ENCODE measurements at places on chromosomes 12 and 14.

DNA sequence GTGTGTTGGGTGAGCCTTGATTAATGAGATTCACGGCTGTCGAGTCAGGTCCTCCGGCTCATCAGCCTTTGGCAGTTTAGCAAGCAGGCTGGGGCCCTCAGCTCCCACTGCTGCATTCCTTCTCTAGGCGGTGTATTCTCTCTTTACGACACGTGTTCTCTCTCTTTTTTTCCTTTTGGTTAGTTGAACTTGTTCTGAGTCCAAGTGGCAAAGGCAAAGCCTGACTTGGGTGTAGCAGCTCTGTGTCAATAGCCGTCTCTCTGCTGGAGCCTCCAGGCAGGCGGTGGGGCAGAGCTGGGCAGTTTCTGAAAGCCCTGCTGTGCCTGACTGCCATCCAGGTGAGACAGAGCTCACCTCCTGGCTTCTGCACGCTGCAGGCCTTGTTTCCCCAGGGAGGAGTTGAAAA is 46.6 kb downstream of the SUSD6 start:
- DNase-seq, result no peak

DNA sequence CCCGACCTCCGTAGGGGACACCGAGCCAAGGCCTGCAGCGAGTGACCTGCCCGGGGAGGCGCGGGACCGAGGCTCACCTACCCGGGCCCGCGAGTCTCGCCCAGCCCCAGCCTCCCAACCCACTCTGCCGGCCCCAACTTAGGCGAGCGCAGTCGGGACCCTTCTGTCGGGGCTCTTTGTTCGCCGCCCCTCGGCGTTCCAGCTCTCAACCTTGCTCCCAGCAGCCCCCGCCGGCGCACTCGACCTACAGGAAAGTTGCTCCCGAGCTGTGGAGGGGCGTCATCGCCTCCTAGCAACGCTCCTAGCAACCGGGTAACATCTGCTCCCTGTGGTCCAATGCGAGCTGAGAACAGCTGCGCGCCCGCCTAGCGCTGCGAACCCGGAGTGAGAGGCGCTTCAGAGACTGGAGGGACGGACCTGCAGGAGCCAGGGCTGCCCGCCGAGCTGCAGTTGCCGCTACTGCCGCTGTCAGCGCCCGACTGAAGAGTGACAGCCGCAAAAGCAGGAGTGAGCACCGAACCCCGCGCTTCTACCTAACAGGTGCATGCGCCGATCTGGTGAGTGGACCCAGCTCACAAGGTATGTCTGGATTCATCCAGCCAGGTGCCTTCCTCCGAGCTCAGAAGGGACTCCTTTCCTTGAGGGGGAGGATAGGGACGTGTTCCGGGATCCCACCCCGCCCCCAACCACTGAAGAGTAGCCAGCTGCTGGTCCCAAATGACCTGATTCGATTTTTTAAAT is 355.0 kb downstream of the SNAPC1 start:
- DNase-seq, result peak; percentile 50

DNA sequence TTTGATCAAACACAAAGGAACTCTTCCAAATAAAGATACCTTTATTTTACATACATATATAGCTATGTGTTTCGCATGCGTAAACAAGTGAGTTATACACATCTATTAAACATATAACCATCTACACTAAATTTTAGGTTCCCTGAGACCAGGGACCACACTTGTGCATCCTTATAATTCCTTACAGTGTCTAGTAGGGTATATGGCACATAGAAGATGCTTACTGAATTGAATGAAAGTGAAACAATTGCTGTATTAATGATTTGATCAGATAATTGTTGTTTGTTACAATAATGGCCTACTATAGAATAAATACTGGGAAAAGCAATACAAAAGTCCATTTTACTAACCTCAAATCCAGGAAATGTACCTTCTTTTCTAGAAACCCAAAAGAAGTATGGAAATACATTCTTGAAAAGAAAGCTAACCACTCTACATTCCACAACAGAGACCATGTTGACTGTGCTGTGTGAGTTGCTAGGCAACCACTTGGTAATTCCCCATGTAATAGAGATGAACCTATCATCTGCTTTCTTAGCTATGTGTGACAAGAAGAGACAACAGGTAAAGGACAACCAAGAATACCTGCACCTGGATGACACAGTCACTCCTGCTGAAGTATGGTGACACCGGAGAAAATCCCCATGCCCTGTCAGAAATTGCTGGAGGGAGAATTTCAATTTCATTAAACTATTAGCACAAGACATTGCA is 11.9 kb upstream of the CIPC start:
- DNase-seq, result no peak

- no peak for DNase-seq
Observed at GRCh38 chr12:120618954-120619615, 21.3 kb upstream of the CABP1 start.

DNA sequence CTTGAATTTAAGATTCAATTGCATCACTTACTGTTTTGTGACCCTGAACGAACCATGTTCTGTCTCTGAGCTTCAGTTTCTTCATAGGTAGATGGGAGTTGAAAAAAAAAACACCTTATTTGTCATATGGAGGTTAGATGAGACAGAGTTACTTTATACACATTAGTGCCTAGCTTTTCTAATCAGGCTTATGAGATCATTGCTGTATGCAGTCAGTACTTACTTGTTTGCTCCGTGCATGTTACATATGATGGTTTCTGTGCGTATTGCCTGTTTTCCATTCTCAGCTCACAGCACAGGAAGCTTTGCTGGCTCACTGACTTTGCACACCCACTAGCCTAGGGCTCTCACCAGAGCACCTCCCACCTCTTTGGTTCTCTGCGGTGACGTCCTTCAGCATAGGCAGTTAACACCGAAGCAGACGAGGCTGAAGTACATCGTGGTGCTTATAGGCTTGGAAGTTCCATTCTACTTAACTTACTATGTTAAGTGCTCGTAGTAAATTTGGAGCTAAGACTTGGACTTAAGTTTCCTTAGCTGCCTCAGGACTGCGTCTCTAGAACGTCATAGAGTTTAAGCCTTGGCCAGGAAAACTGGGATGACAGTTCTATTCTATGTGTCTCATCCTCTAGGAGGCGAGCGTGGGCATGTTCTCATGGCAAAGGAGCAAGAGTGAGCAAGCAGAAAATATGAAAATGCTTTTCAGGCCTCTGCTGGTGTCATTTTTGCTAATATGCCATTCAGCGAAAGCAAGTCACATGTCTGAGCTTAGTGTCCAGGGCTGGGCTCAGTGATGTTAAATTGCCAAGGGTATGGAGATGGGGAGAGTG is 57.3 kb downstream of the NRXN3 start:
- no peak for DNase-seq

DNA sequence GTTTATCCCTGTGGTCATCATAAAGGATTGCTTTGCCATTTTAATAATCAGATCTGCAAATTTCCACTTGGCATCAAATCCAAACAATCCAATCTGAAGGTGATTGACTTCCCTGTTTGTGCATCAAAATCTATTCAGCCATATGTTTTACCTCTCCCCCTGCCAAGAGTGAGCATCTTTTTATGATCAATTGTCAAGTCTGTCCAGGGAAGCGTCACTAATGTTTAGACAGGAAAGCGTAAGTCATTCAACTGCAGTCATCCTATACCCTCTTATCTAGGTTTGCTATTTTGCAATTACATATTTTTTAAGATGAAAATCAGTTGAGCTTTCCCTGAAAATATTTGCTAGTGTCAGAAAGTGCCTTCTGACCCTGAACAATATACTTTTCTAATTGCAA is 1224.1 kb upstream of the SEL1L start:
- DNase-seq, result no peak

Data from activated CD4-positive, alpha-beta T cell treated with anti-CD3 and anti-CD28 coated beads, Interleukin-2, amount 50 U/mL, for 1 hour (primary cell).